ENCODE measurements at places on chromosomes 13 and 19. TPM values are rescaled to one million over a fixed set of nuclear protein-coding genes. Genes with fewer than 3 reads are reported as not detected.

The SSBP4 gene
- 69.8 TPM for total RNA-seq

The ZNF749 gene
- 10.9 TPM for total RNA-seq

The FPR1 gene
- 1.5 TPM for total RNA-seq

The ELSPBP1 gene
- total RNA-seq, result not detected

The NXNL1 gene
- total RNA-seq, result not detected

The IFI30 gene
- 29.1 TPM for total RNA-seq

The DHRS12 gene
- total RNA-seq, result 1.6 TPM

The SERP2 gene
- total RNA-seq, result 5.9 TPM

The TBC1D17 gene
- 15.6 TPM for total RNA-seq

The NLRP9 gene
- not detected for total RNA-seq

The INAFM1 gene
- 1.5 TPM for total RNA-seq

The SWSAP1 gene
- total RNA-seq, result 0.59 TPM

The COL5A3 gene
- 18.7 TPM for total RNA-seq

Data from subcutaneous preadipocyte (primary cell).